HT1080 (cell line): ENCODE measurements at places on chromosomes 16 and 17. TPM values are rescaled to one million over a fixed set of nuclear protein-coding genes. Genes with fewer than 3 reads are reported as not detected.

MAP3K14 gene
- total RNA-seq, result 13.0 and 13.2 TPM in 2 replicates

CD19 gene
- not detected in 2 replicates for total RNA-seq

UTS2R gene
- not detected in 2 replicates for total RNA-seq

ALDH3A1 gene
- 0.85 TPM in 1 of 2 replicates, not detected in the other for total RNA-seq

MT4 gene
- total RNA-seq, result not detected in 2 replicates

SRL gene
- not detected in 2 replicates for total RNA-seq

SCARF1 gene
- total RNA-seq, result 1.5 and 2.5 TPM in 2 replicates

NPIPA7 gene
- 0.43 and 4.8 TPM in 2 replicates for total RNA-seq

FKBP10 gene
- 199 and 204 TPM in 2 replicates for total RNA-seq

KCNJ18 gene
- total RNA-seq, result 0.07 TPM in 1 of 2 replicates, not detected in the other

NPIPB9 gene
- 0.33 and 0.40 TPM in 2 replicates for total RNA-seq

C17orf113 gene
- total RNA-seq, result 0.23 TPM in 2 replicates

SPATA22 gene
- total RNA-seq, result not detected in 2 replicates

AMZ2 gene
- 51.0 and 62.4 TPM in 2 replicates for total RNA-seq

MILR1 gene
- 7.3 and 8.2 TPM in 2 replicates for total RNA-seq

MT1A gene
- not detected in 2 replicates for total RNA-seq

GPR179 gene
- total RNA-seq, result not detected in 2 replicates

TBC1D3H gene
- not detected in 2 replicates for total RNA-seq

OTOA gene
- 0.07 and 0.11 TPM in 2 replicates for total RNA-seq

OR4D1 gene
- total RNA-seq, result not detected in 2 replicates

SLC5A11 gene
- 0.06 TPM in 1 of 2 replicates, not detected in the other for total RNA-seq

TMEM238L gene
- total RNA-seq, result not detected in 2 replicates

EPN3 gene
- not detected in 2 replicates for total RNA-seq

CTRB1 gene
- not detected in 2 replicates for total RNA-seq

TBC1D3L gene
- 0.68 and 1.9 TPM in 2 replicates for total RNA-seq

PTGES3L gene
- 0.10 TPM in 1 of 2 replicates, not detected in the other for total RNA-seq

TEX19 gene
- 1.4 and 2.1 TPM in 2 replicates for total RNA-seq

PERCC1 gene
- total RNA-seq, result not detected in 2 replicates

KRTAP2-2 gene
- not detected in 2 replicates for total RNA-seq

CDC42EP4 gene
- 27.2 and 37.0 TPM in 2 replicates for total RNA-seq

OR1F1 gene
- not detected in 2 replicates for total RNA-seq

TBX2 gene
- 1.8 and 2.1 TPM in 2 replicates for total RNA-seq
